ENCODE measurements at places on chromosomes 7 and 10.

DNA sequence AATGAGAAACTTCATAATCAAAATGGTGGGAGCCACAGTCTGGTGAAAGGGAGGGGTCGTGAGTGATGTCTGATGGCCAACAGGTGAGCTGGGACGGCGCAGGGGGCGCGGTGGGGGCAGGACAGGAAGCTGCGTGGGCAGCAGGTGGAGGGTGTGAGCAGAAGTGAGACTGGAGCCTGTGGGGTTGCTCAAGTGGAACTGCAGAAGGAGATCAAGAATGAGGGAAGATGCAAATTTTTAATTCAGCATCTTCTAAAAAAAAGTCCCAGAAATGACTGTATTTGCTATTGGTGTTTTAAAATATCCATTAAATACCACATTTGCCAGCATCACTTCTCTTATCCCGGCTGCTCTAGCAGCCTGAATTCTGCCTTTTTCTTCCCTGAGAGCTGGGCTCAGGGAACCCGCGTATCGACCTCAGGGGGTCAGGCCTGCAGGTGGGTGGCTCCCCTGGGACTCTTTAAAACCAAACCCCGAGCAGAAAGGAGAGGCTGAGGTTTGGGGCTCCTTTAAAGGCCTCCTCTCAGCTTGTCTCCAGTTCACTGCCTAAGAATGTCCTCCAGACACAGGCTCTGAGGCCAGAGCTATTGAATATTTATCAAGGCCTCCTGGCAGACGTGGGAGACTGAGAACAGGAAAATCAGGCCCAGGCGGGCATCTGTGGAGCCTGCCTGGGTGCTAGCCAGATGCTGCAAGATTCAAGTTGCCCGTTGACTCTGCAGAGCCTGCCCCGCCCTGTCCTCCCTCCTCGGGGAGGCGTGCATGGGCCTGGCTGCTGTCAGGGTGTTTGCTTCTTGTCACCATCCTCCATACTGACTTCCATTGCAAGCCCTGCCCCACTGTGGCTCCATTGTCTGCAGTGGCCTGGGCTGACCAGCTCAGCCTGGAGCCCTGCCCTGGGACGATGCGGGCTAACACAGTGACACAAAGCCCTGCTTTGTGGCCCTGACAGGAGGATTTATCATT, 53.9 kb downstream of the SYPL1 start:
- peak; percentile 19 for DNase-seq

- DNase-seq = no peak
Measured at GRCh38 chr10:100333661-100334440, 3.8 kb upstream of the PKD2L1 start.

DNA sequence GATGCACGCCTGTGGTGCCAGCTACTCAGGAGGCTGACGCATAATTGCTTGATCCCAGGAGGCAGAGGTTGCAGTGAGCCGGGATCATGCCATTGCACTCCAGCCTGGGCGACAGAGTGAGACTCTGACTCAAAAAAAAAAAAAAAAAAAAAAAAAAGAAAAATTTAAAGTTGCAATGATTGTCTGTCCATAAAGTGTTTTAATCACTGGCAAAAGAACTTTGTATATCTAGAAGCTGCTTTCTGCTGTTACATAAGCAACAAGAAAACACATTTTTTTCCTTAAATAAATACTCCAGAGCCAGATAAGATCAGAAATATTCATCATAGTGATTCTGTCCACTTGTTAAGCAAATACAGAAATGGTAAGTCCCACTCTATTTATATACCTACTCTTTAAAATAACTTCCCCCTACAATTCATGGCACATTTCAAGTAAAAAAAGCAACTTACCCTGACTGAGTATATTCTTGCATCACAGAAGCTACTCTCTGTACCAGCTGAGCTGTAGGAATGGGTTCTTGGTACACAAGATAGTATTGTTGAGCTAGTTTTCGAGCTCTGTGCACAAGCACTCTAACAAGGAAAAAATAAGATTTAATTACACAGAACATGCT, 7.6 kb downstream of the PSMA2 start:
- DNase-seq = no peak

- no peak for DNase-seq
Measured at GRCh38 chr10:3199488-3199887, 26.9 kb upstream of the PITRM1 start.

- no peak for DNase-seq
Measured at GRCh38 chr7:91618776-91619765, 261.4 kb downstream of the MTERF1 start.

GRCh38 chr10:60479305-60480020, 89.8 kb upstream of the ANK3 start:
- no peak for DNase-seq

DNA sequence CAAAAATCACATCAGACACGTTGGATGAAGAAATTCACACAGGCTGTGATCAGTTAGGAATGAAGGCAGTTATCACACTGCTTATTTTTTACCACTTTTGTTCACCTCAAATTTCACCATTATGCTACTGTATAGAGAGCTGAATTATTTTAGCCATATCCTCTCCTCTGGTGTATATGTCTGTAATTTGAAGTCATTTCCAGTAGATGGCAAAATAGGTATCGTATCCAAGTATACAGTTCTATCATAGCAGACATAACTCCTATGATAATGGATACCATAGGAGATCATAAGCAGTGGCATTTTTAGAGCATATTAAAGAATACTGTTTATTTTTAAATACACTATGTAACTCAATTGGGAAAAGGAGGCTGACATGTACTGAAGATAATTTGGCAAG, 909.7 kb downstream of the DNAJB9 start:
- DNase-seq = no peak

- no peak for DNase-seq
Measured at GRCh38 chr10:116664631-116665030, 43.9 kb downstream of the PNLIPRP2 start.

- DNase-seq = no peak
Measured at GRCh38 chr10:10213237-10213636, 804.4 kb upstream of the CELF2 start.

DNA sequence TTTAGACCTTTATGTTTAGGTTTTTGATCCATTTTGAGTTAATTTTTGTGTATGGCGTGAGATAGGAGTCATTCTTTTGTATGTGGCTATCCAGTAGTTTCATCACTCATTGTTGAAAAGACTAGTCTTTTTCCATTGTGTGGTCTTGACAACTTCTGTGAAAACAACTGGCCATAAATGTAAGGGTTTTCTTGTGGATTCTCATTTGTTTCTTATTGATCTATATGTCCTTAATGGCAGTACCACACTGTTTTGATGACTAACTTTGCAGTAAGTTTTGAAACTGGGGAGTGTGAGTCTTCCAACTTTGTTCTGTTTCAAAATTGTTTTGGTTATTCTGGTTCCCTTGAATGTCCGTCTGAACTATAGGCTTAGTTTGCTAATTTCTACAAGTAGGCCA, 16.3 kb downstream of the SEPTIN7 start:
- no peak for DNase-seq

- DNase-seq = no peak
Measured at GRCh38 chr7:41007351-41007751, 695.5 kb downstream of the INHBA start.

GRCh38 chr7:11212080-11212711, 238.5 kb downstream of the PHF14 start:
- DNase-seq = peak; percentile 56

DNA sequence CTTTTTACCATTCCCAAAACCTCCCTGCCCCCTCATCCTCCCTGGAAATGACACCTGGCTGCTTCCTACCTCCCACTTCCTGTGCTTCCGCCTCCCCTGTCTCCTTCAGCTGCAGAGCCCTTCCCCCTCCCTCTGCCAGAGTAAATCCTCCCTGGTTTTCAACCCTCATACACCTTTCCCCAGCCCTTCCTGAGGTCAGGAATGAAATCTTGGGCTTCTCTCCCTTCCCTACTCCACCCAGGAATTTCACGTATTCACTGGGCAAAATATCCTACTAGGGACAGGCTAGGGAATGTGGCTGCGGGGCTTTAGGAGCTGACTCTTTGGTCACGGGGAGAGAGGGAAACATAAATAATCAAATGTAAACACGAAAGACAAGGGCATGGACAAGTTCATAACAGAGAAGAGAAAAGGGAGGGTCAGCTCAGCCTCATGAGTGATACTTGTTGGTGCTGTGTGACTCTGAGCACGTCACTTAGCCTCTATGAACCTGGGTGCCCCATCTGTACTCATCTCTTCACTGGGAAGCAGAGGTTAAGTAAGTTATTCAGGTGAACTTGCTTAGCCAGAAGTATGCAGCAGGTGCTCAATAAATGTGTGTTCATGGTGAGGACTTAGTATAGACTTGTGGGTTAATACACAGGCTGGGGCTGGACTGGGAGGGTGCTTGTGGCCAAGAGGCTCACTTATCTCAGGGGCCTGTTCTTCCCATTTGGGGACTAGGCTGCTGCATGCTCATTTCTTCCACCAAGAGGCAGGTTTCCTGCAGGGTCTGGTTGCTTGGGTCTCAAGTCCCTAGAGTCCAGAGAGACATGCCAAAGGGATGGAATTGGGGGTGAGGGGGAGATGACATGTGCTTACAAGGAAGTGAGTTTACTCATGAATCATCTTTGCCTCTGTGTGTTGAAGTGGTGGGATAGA, 10.0 kb upstream of the DUSP5 start:
- DNase-seq = no peak

- no peak for DNase-seq
Measured at GRCh38 chr7:106064771-106065574, 47.1 kb downstream of the SYPL1 start.

GRCh38 chr10:810351-810846, 120.9 kb upstream of the DIP2C start:
- no peak for DNase-seq
